ENCODE measurements at places on chromosomes 2 and 18.

DNA sequence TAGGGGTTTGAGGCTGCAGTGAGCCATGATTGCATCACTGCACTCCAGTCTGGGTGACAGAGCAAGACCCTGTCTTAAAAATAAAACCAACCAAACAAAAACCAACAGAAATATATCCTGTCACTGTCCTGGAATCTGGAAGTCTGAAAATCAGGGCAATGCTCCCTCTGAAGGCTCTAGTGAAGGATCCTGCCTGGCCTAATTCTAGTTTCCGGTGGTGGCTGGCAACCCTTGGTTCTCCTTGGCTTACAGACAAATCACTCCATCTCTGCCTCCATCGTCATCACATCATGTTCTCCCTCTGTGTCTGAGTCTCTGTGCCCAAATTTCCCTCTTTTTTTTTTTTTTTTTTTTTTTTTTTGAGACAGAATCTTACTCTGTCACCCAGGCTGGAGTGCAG lies 15.9 kb upstream of the VPS4B start:
- no peak for DNase-seq

DNA sequence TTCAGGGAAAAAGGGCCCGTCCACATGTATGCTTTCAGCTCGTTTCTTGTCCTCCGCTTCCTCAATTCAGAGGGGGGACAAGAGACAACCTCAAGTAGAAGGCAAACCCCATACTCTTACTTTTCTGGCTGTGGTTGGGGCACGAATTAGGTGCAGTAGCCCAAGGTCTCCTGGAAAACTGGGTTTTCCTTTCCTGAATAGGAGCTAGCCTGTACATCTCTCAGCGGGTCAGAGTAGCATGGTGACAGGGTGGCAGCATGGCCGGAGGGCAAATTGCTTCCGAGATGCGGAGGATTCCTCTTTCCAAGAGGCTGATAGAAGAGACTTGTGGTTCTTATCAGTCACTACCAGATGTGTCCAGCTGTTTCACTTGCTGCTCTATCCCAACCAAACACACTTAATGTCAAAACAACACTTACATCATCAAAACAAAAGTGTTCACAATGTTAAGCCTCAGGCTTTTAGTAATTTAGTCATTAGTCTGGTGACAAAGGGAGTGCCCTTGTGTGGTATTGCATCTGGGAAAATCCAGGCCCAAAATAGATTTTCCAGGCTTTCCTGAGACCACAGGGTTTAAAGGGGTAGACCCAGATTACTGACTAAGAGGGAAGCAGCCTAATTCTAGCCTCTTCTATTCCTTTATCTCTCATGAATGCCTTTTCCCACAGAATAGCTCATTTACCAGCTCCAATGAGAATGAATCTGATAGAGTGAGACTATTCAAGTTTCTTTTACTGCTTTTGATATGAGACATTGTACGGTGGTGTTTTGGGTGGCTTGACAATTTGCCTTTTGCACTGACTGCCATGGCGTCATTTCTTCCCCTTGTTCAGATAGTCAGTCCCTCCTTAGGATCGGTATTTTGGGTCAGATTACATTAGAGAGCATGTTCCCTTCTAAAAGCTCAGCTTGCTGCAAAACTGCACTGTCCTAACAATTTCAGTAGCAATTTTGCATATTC lies 162.0 kb downstream of the LTBP1 start:
- DNase-seq, result peak; percentile 10

DNA sequence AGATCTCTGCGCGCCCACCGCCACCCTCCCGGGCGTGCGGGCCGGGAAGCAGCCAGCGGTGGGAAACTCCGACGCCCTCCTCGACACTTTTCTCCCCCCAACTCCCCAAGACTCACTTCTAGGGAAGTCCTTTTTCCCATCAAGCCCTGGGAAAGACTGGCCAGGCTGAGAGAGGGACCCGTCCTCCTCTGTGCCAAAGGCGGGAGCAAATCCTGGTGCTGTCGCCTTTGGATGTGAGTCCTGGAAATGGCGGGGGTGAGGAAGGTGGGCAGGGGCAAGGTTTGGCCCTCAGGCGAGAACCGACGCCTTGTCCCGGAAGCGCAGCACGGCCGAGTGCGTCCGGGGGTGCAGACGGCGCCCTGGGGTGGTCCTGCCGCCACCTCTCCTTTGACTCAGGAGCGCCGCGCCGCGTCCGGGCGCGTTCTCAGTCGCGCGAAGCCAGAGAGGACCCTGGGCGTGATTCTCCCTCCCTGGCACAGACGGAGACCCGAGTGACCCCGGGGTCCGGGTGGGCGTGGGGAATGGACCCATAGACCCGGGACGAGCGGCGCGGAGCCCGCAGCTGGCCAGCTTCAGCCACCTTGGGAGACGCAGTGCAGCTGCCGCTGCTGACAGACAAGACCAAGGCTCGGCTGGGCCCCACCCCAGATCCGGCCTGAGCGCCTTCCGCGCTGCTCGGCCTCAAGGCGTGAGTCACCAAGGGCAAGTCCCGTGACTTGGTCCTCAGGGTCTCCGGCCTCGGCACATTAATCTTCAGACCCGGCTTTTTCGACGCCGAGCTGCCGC lies 3.5 kb upstream of the LBX2 start:
- DNase-seq, result peak; percentile 60

- no peak for DNase-seq
Measured at GRCh38 chr2:6771634-6772611, 93.8 kb downstream of the CMPK2 start.

GRCh38 chr2:226721541-226721940 lies 78.1 kb downstream of the IRS1 start:
- DNase-seq, result no peak

GRCh38 chr2:9752441-9753275 lies 90.6 kb upstream of the TAF1B start:
- DNase-seq, result peak; percentile 43

GRCh38 chr2:142973822-142974207 lies 96.4 kb downstream of the KYNU start:
- no peak for DNase-seq

DNA sequence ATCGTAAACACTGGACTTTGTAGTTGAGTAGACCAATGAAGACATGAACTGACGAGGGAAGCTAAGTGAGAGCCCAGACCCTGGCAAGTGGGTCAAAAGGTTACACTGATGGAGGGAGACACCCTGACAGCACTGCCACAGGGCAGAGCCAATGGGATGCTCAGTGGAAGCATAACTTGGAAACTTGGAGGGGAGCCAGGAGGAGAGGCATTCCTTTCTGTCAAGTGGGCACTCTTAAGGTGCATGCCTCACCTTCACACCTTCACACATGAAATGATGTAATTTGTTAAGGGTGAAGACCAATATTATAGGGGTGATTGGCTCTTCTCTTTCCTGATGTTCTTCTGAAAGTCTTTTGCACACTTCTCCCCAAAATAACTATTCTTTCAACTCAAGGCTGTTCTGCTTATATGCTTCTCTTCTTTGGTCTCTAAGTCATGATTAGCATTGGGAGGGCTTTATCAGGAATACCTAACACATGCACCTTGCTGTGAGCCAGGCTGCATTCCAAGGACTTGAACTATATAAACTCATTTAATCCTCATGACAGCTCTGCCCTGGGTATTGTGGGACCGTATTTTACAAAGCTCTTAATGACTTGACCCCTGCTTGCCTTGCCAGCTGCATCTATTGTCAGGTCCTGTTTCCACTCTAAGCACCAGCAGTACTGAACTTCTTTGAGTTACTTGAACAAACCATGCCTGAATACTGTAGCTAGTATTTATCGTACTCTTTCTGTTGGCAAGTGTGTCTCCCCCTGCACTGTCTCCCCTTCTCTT lies 19.0 kb downstream of the RPL37A start:
- DNase-seq, result no peak

- no peak for DNase-seq
Measured at GRCh38 chr2:68854476-68854875, 16.7 kb downstream of the BMP10 start.

DNA sequence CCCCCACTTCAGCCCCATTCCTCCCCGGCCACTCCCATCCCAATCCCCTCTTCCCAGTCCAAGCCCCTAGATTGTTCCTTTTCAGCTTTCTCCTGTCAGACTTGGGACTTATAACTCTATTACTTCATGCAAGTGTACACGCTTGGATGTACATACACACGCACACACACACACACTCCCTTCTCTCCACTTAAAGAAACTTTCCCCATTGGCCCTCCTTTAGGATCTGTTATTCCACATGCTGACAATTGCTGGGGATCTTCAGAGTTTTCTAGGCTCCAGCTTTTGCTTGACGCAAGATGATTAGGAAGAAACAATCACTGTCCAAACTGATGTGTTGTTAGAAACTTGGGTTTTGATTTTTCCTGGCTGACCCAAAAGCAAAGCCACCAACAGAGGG lies 75.4 kb downstream of the CDK15 start:
- DNase-seq, result no peak

- no peak for DNase-seq
Measured at GRCh38 chr18:32910694-32911296, 138.0 kb upstream of the KLHL14 start.

GRCh38 chr18:23259701-23260681 lies 124.7 kb downstream of the CABLES1 start:
- peak; percentile 89 for DNase-seq

GRCh38 chr18:23636071-23636399 lies 26.7 kb downstream of the ANKRD29 start:
- DNase-seq, result no peak

DNA sequence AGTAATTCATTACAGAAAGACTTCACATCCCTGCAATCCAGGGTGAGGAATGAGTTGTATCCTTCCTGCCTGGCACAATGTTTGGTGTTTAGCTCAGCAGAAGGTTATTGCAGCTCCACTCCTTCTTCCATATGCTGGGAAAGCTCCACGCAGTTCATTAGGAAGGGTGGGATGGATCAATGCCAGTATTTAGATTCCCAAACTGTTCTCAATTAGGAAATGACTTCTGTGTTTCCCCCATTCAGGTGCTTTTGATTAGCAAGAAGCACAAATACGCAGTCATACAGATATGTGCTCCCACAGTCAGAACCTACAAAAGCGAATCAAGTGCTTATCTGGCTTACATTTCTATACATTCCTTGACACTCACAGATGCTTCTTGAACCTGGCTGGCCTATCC lies 340.6 kb downstream of the NYAP2 start:
- DNase-seq, result no peak

DNA sequence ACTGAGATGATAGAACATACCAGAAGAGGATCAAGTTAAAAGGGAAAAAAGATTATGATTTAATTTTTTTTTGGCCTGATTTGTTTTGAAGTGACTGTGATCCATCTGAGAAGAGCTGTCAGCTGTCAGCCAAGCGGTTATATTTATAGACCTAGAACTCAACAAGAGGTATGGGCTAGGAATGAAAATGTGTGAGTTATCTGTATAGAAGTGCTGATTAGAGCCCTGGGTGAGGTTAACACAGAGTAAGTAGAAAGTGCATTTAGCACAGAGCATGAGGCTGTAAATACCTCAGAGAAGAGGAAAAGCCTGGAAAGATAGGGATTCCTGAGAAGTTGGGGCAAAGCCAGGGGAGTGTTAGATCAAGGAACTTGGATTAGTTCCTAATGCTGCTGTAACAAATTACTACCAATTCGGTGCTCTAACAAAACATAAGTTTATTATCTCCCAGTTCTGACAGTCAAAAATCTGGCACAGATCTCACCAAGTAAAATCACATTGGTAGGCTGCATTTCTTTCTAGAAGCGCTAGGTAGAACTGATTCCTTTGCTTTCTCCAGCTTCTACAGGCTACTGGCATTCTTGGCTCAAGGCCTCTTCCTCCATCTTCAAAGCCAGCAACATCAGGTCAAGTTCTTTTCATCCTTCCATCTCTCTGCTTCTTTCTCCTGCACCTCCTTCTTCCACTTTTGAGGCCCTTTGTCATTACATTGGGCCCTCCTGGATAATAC lies 197.4 kb upstream of the SPHKAP start:
- no peak for DNase-seq

Measured in H4 (cell line).